ENCODE measurements at places on chromosomes 16 and 17.

DNA sequence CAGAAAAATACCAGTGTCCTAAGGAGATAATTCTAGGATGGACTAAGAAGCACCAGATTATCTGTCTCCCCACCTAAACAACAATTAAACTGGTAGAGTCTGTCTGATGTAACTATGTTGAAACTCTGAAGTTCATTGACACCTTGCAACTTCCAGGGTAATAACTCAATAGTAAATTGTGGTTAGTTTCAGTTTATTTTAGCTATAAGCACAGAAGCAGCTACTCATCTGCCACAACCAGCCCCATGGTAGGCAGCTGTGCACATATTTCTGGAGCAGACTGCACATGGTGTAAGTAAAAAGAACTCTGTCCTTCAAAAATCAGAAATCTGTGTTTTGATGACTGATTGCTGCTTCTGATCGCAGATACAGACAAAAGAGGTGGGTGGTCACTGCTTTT lies 852.1 kb downstream of the CDH11 start:
- no peak for DNase-seq

GRCh38 chr16:27291722-27292240 lies 22.0 kb upstream of the IL4R start:
- DNase-seq = no peak

DNA sequence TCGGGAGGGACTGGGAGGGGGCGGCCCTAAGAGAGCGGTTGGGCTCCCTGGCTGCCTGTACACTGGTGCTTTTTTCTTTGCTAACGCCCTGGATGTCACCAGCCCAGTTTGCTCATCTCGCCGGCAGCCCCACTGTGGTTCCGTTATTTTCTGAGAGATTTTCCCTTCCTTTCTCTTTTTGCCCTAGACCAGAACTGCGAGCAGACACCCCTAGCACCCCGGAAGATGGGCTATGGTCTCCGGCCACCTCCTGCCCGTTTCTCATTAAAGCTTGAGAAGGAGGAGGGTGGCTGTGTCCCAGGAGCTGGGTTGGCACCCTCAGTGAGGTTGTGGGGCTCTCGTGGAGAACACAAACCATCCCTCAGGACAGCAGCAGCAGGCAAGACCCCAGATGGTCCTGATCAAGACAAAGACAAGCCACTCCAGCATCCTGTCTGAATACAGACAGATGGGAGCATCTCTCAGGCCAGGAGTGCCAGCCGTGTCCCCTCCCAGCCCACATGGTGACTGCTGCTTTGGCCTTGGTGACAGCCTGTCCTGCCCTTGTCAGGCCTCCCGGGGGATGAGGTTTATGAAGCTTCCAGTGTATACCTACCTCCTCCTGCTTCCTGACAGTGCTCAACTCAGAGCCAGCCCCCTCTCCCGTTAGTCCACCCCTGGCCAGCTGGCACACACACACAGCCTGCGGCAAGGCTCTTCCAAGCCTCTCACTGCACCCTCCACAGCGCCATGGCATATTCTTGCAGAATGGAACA lies 77.2 kb downstream of the KCNJ12 start:
- DNase-seq = no peak

- DNase-seq = no peak
Measured at GRCh38 chr17:4788159-4788806, 481 bp upstream of the GLTPD2 start.

- no peak for DNase-seq
Measured at GRCh38 chr17:48048384-48049126, 396 bp downstream of the NFE2L1 start.

- no peak for DNase-seq
Measured at GRCh38 chr16:896261-897199, 74.3 kb downstream of the LMF1 start.

GRCh38 chr17:6868582-6868981 lies 37.1 kb upstream of the TEKT1 start:
- DNase-seq = no peak

DNA sequence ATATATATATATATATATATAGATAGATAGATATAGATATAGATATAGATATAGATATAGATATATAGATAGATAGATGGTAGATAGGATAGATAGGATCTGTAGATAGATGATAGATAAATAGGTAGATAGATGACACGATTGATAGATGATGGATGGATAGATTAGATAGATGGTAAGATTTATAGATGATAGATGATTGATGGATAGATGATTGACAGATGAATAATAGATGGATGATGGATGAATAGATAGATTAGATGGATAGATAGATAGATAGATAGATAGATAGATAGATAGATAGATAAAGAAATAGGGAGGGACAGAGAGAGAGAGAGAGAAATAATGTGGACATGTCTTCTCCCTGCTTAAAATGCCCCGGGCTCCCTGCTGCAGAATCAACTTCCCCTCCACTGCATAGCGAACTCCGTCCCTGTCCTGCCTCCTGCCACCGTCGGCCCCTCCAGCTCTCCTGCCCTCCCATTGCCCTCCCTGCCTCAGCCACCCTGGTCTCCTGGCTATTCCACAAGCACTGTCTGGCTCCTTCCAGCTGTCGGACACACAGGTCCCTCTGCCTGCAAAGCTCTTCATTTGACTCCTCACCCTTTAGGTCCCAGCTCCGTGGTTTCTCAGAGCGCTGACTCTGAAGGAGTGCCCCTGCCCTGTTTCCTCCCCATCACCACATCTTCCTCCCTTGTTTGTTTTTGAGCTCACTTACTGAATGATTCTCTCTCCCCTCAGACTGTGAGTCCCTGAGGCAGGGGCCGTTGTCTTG lies 254.0 kb downstream of the KATNIP start:
- DNase-seq = no peak

DNA sequence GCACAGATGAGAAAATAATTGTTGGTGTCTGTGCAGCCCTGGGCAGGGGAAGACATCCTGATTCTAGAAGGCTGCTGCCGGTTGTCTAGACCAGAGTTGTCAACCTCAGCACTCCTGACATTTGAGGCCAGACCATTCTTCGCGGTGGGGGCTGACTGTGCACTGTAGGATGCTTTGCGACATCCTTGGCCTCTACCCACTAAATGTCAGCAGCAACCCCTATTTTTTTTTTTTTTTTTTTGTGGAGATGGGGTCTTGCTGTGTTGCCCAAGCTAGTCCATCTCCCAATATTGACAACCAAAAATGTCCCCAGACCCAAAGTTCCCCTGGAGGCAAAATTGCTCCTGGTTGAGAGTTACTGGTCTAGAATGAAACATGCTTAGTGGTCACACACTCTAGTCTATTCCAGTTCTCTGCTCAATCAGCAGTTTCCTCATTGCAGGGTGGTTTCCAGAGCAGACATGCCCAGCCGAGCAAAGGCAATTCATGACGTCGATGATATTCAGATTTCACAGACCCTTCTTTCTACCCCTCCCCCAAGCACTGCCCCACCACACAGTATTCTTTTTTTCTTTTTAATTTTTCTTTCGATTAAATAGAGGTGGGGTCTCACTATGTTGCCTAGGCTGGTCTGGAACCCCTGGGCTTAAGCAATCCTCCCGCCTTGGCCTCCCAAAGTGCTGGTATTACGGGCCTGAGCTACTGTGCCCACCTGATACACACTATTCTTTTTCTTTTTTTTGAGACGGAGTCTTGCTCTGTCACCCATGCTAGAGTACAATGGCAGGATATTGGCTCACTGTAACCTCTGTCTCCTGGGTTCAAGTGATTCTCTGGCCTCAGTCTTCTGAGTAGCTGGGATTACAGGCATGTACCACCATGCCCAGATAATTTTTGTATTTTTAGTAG lies 9.0 kb downstream of the C17orf99 start:
- no peak for DNase-seq

- no peak for DNase-seq
Measured at GRCh38 chr17:45825792-45826191, 18.9 kb upstream of the SPPL2C start.

- no peak for DNase-seq
Measured at GRCh38 chr17:45063198-45063597, 2.1 kb downstream of the NMT1 start.

Data from CD4-positive, alpha-beta T cell treated with Interleukin-6 at 100 ng/mL for 8 hours (primary cell).